PC-3 (cell line): ENCODE measurements at places on chromosomes 11 and 22. TPM values are rescaled to one million over a fixed set of nuclear protein-coding genes. Genes with fewer than 3 reads are reported as not detected.
A peak's percentile ranks its signal among the peaks of the same experiment; 100 is the strongest.

The PRR5 gene
- total RNA-seq = 14.5 and 21.8 TPM in 2 replicates

The MYBPC3 gene
- not detected in 2 replicates for total RNA-seq

The CDC42EP1 gene
- total RNA-seq = 43.9 and 47.4 TPM in 2 replicates

The CSNK2A3 gene
- total RNA-seq = 0.75 and 2.3 TPM in 2 replicates

The SULT4A1 gene
- not detected in 2 replicates for total RNA-seq

The DEPDC7 gene
- not detected in 2 replicates for total RNA-seq

GRCh38 chr11:69797737-69798528, 21.3 kb downstream of the FGF3 start:
- peaks cover 5% of the 10 kb centered on the region; the same call in 1 of the 2 replicates for H3K4me1 ChIP-seq
- H3K36me3 ChIP-seq = no peaks in the 10 kb centered on the region
- H3K4me3 ChIP-seq = no peak overlapping the region
- H3K27ac ChIP-seq = no peak overlapping the region
- H3K27me3 ChIP-seq = no peaks in the 10 kb centered on the region

GRCh38 chr22:31901388-31902137, 42.8 kb upstream of the YWHAH start:
- no peaks in the 10 kb centered on the region for H3K36me3 ChIP-seq
- H3K27me3 ChIP-seq = no peaks in the 10 kb centered on the region
- H3K27ac ChIP-seq = no peak overlapping the region
- H3K4me1 ChIP-seq = no peaks in the 10 kb centered on the region
- H3K4me3 ChIP-seq = no peak overlapping the region

DNA sequence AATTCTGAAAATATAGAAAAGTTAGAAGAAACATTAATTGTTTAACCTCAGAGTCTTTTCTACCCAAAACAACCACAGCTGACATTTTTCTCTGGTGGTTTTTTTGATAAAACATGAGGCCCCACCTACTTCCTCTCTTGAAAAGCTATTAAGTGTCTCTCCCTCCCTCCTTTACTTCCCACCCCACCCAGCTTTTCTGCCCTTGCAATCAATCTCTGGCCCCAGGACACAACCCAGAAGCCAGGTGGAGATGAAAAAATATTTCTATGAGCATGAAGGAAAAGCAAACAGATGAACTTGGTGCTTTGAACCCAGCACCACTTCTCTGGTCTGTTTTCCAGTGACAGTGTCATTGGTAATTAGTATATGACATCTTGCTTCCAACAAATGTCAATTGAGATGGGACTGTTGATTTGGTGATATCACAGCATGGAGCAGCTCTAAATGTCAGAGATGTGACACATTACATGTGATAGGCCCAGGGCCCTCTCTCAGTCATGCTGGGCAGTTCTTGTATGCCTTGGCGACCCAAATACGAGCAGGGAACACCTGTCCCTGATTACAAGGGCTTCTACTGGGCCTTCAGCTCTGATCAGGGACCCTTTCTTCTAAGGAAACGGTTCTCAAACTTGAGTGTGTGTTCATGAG, 23.9 kb upstream of the TMPRSS13 start:
- H3K4me1 ChIP-seq = no peaks in the 10 kb centered on the region
- H3K4me3 ChIP-seq = no peak overlapping the region
- no peak overlapping the region for H3K27ac ChIP-seq
- DNase-seq = no peak

DNA sequence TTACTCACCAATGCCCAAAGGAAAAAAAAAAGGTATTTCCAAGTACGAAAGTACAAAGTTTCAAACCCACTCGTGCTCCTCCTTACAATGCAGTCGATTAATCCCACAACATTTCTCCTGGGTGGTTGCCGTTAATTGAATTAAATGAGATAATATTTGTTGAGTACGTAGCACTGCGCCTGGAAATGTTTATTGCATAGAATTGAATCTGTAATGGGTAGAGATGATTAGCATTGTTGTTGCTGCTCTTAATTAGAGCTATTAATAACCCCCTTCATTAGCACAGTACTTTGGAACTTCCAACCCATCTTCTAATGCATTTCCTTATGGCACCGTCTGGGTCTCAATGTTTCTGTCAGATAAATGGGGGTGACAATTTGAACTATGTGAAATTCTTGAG, 77.3 kb downstream of the SEZ6L start:
- DNase-seq = no peak
- no peaks in the 10 kb centered on the region for H3K36me3 ChIP-seq
- H3K4me3 ChIP-seq = no peak overlapping the region
- H3K27ac ChIP-seq = no peak overlapping the region
- H3K27me3 ChIP-seq = peaks cover 19% of the 10 kb centered on the region; the same call in 1 of the 2 replicates

- no peaks in the 10 kb centered on the region for H3K27me3 ChIP-seq
- no peak for DNase-seq
- no peak overlapping the region for H3K27ac ChIP-seq
- no peaks in the 10 kb centered on the region for H3K36me3 ChIP-seq
- no peaks in the 10 kb centered on the region for H3K4me1 ChIP-seq
These were observed 278 bp downstream of the MMP26 start for GRCh38 chr11:4704790-4705334.

DNA sequence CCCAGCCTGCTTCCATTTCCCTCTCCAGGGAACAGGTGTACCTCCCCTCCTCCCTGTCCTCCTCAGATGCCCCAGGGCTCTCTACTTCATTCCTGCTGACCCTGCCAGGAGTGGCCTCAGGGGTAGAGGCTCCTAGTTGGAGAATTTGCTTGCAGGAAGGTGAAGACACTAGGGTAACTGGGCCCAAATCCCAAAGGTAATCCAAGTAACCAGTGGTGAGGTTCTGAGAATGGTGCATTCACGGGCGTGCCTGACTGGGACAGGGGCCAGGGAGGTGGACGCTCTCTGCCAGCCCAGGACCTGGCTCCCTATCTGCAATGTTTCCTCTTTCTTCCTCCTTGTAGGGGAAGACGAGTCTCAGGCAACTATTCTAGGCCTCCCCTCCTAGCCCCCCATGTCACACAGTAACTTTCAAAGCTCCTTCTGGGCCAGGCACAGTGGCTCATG, 2.9 kb downstream of the SLC35C1 start:
- no peak for DNase-seq
- no peak overlapping the region for H3K27ac ChIP-seq
- no peaks in the 10 kb centered on the region for H3K27me3 ChIP-seq
- H3K4me1 ChIP-seq = peaks cover 26% of the 10 kb centered on the region

GRCh38 chr22:42651134-42651533, 1.9 kb upstream of the CYB5R3 start:
- H3K27ac ChIP-seq = no peak overlapping the region
- DNase-seq = peak; percentile 50
- no peaks in the 10 kb centered on the region for H3K36me3 ChIP-seq

- no peaks in the 10 kb centered on the region for H3K36me3 ChIP-seq
- H3K27ac ChIP-seq = no peak overlapping the region
- no peak for DNase-seq
- H3K4me1 ChIP-seq = peaks cover 19% of the 10 kb centered on the region
- H3K4me3 ChIP-seq = no peak overlapping the region
These were observed 5.3 kb downstream of the KCNE3 start for GRCh38 chr11:74462009-74462408.

DNA sequence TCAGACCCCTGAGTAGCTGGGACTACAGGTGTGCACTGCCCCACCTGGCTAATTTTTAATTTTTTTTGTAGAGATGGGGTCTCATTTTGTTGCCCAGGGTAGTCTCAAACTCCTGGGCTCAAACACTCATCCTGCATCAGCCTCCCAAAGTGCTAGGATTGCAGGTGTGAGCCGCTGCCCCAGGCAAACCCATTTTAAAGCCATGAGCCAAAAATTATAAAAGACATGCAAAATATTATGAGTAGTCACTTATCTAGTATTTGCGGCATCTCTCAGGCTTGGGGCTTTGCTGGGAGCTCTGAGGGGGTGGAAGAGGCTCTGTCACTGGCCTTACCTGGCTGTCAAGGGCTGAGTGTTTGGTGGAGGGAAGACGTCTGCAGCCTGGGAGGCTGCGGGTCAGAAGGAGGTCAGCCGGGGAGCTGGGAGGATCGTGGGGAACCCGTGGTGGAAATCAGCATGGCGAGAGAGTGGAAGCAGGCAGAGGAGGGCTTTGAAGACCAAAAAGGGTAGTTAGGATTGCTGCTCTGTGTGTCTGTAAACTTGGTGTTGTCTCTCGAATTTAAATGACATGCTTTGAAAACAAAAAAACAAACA, 69.1 kb upstream of the PARVG start:
- DNase-seq = no peak
- no peak overlapping the region for H3K4me3 ChIP-seq
- H3K36me3 ChIP-seq = no peaks in the 10 kb centered on the region
- H3K4me1 ChIP-seq = no peaks in the 10 kb centered on the region
- H3K27me3 ChIP-seq = no peaks in the 10 kb centered on the region

- no peaks in the 10 kb centered on the region for H3K27me3 ChIP-seq
- peaks cover 20% of the 10 kb centered on the region for H3K4me1 ChIP-seq
- no peak overlapping the region for H3K27ac ChIP-seq
- no peak for DNase-seq
These were observed 684 bp upstream of the NFRKB start for GRCh38 chr11:129896062-129896461.

- H3K4me1 ChIP-seq = peaks cover 19% of the 10 kb centered on the region
- no peak for DNase-seq
- no peak overlapping the region for H3K27ac ChIP-seq
- H3K27me3 ChIP-seq = no peaks in the 10 kb centered on the region
- H3K36me3 ChIP-seq = no peaks in the 10 kb centered on the region
- no peak overlapping the region for H3K4me3 ChIP-seq
These were observed 1.7 kb downstream of the IL17REL start for GRCh38 chr22:50010676-50011446.

DNA sequence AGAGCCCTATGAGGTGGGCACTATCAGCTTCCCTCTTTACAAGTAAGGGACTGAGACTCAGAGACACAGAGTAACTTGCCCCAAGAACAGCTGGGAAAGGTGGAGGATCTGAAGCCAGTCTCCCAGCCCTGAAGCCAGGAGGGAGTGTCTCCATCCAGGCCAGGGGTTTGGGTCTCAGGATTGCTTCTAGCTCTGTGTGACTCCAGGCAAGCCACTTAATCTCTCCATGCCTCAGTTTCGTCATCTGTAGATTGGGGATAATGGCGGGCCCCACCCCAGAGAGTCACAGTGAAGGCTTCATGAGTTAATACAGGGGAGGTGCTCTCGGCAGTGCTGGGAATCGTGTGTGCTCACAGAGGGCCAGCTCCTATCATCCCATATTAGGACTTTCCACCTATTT, 10.5 kb downstream of the MAP4K2 start:
- no peak overlapping the region for H3K27ac ChIP-seq
- DNase-seq = no peak
- no peaks in the 10 kb centered on the region for H3K27me3 ChIP-seq
- H3K36me3 ChIP-seq = peaks cover 8% of the 10 kb centered on the region; the same call in 1 of the 2 replicates
- H3K4me1 ChIP-seq = no peaks in the 10 kb centered on the region

GRCh38 chr11:128902515-128903066, 11.4 kb downstream of the KCNJ5 start:
- H3K27ac ChIP-seq = no peak overlapping the region
- H3K4me3 ChIP-seq = no peak overlapping the region
- no peaks in the 10 kb centered on the region for H3K27me3 ChIP-seq

GRCh38 chr11:44813401-44813800, 86.6 kb downstream of the TSPAN18 start:
- no peak overlapping the region for H3K27ac ChIP-seq
- peaks cover 20% of the 10 kb centered on the region; the same call in 1 of the 2 replicates for H3K27me3 ChIP-seq
- no peaks in the 10 kb centered on the region for H3K4me1 ChIP-seq
- H3K36me3 ChIP-seq = no peaks in the 10 kb centered on the region
- no peak for DNase-seq
- no peak overlapping the region for H3K4me3 ChIP-seq

- H3K4me1 ChIP-seq = peaks cover 49% of the 10 kb centered on the region
- peak overlapping the region; percentile 90 for H3K27ac ChIP-seq
- H3K4me3 ChIP-seq = peak overlapping the region; percentile 41
- no peaks in the 10 kb centered on the region for H3K36me3 ChIP-seq
- H3K27me3 ChIP-seq = no peaks in the 10 kb centered on the region
- DNase-seq = no peak
These were observed 24.1 kb downstream of the FZD4 start for GRCh38 chr11:86930957-86931547.
